ENCODE measurements at places on chromosomes 2 and 18.

GRCh38 chr2:168742258-168742932 lies 60.0 kb upstream of the NOSTRIN start:
- DNase-seq: no peak

GRCh38 chr2:240395896-240396622 lies 39.4 kb upstream of the GPC1 start:
- no peak for DNase-seq

- no peak for DNase-seq
Observed at GRCh38 chr2:38794235-38794946, 16.4 kb downstream of the GEMIN6 start.

DNA sequence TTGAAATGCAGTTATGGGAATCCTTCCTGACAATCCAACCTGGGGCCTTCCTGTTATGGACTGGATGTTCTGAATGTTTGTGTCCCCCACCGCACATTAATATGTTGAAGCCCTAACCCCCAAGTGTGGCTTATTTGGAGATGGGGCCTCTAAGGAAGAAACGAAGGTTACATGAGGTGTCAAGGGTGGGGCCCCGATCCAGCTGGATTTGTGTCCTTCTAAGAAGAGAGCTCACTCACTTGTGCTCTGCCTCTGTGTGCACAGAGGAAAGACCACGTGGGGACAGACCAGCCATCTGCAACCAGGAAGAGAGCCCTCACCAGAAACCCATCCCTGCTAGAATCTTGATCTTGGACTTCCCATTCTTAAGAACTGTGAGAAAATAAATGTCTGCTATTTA lies 44.4 kb downstream of the MAP3K19 start:
- no peak for DNase-seq

- DNase-seq: no peak
Observed at GRCh38 chr2:112812318-112813267, 24.0 kb downstream of the IL1B start.

- no peak for DNase-seq
Observed at GRCh38 chr2:213545481-213545880, 261.2 kb downstream of the SPAG16 start.

DNA sequence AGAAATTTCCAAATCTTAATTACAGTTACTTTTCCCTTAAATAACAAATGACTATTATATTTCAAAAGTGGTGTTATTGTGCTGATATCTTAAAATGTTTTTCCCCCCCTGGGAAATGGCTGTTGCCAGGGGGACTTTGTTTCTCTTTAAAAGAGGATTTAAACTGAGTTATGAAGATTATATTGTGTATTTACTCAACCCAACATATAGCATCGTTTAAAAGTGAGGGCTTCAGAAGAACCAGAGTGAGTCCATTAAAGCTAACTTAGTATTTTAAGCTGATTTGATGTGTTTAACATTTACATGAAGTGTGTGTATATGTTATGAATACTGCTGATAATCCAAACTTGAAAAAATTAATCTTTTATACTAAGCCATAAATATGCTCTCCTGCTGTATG lies 81.6 kb downstream of the COL5A2 start:
- no peak for DNase-seq

GRCh38 chr18:74806073-74806472 lies 208.4 kb downstream of the ZNF407 start:
- DNase-seq: no peak

DNA sequence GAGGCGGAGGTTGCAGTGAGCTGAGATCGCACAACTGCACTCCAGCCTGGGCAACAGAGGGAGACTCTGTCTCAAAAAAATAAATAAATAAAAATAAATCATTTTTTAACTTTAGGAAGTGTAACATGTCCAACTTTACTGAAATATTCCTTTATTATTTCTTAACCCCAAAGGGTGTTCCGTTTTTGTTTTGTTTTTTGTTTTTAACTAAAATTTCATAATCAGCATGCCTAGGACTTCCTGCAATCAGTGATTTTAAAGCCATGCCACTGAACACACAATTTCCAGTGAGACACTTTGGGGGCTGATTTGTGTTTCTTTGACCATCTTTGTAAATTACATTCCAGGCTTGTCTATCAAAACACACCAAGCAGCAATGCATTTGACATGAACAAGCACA lies 7.1 kb downstream of the CATIP start:
- DNase-seq: no peak

- DNase-seq: no peak
Observed at GRCh38 chr2:158837645-158838044, 42.5 kb downstream of the DAPL1 start.

GRCh38 chr2:142876423-142876822 lies 1.0 kb upstream of the KYNU start:
- no peak for DNase-seq

GRCh38 chr18:27632706-27633105 lies 447.6 kb upstream of the CHST9 start:
- no peak for DNase-seq
